ENCODE measurements at places on chromosomes 16 and 17. TPM values are rescaled to one million over a fixed set of nuclear protein-coding genes. Genes with fewer than 3 reads are reported as not detected.
A peak's percentile ranks its signal among the peaks of the same experiment; 100 is the strongest.

GRCh38 chr16:84647828-84648594, at the start of gene KLHL36:
TSS of gene KLHL36 (plus strand) at chr16:84648511. CDS start at chr16:84650868, 2,357 bp downstream.
- DNase-seq, result peak; percentile 92

DNA sequence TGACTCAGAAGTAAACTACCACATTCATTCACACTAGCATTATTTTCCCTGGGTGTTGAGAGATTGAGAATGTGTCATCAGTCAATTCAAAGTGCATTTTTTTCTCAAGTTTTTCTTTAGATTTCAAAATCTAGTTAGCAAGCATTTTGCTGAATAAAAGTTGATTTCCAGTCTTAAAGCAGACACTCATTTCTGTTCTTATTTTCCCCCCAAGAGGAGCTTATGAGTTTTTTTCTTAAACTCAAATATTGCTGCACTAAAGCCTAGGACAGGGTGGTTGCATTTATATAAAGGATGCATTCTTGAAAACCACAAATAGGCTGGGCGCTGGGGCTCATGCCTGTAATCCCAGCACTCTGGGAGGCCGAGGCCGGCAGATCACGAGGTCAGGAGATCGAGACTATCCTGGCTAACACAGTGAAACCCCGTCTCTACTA, 15.3 kb downstream of the CDH3 start:
- no peak for DNase-seq

GRCh38 chr17:4186357-4186881, 43.4 kb downstream of the CYB5D2 start:
- peak; percentile 39 for DNase-seq

TAT gene
- not detected for total RNA-seq

SLC16A13 gene
- total RNA-seq, result 2.9 TPM

- no peak for DNase-seq
These were observed 7.2 kb downstream of the ENO3 start for GRCh38 chr17:4958102-4958501.

DNA sequence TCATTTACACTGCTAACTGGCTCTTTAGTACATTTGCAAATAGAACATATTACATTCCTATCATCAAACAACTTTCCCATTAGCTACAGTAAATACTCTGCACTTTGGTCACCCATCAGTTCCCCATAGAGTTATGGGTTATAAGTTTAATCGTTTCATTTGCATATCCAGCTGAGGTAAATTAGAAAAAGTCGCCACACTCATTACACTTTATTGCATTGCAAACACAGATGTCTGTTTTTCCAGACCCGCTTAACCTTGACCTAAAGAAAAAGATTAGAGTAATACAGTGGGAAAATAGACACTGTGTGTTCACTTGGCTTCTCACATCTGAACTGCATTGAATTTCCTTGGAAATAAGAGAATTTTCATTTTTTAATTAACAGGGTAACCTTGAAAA, 213.1 kb upstream of the PSMD7 start:
- DNase-seq, result no peak

- no peak for DNase-seq
These were observed 4.5 kb upstream of the IRX3 start for GRCh38 chr16:54290833-54291655.

DNA sequence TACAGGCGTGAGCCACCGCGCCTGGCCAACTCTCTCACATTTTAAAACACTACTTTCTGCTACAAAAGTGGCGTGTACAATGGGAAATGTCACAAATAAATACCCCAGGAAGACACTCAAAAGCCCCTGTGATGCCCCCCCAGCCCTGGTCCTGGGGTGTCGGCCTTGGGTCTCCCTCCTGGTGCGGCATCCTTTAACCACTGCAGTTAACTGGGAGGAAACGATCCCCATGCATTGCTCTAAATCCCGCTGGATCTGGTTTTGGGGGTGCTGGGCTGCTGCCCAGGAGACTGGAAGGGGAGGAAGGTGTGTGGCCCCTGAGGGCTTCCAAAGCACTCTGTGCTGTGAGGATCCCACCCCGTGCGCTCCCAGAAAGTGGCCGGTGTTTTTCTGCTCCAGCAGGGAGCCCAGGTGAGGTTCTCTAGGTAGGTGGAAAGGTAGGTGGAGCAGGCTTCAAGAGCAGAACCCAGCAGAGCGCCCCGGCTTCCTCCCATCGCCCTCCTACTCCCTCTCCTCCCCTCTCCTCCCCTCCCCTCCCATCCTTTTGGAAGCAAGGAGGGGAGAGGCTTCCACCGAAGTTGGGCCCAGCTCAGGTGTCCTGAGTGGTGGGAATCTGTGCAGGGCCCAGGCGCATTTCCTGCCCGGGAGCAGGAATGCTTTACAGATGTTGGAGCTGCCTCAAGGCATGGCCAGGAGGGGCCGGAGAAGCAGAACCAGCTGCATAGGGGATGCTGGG, 363.3 kb downstream of the SEC14L1 start:
- DNase-seq, result peak; percentile 85

Measured in mesenteric fat pad (tissue), 1 donor.